ENCODE measurements at places on chromosomes 2 and 18.

- DNase-seq: no peak
Observed at GRCh38 chr18:63676526-63677323, 15.0 kb upstream of the SERPINB3 start.

DNA sequence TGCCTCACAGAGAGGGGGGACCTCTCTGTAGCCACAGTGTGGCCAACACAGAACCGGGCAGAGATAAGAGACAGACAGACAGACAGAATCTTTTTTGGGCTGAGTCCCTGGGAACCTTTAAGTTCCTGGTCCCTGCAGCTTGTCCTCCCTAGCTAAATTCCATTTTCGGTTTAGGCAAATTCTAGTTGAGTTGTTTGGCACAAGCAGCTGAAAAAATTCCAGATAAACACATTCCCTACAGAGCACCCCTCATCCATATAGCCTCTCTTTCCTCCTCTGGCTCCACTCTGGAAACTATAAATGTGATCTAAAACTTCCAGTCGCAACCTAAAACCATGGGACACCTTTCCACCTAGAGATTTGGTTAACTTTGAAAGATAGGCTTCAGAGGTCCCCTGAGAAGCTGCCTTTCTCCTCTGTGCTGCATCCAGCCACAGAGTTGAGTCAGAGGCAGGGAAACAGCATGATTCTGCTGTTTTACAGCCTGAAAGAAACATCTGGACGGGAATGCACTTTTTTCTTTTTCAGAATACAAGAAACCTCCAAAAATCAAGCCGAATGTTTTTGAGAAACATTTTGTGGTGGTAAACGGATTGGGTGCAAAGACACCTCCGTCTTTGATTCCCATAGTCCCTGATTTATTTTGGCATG lies 30.9 kb downstream of the SLC4A3 start:
- DNase-seq: no peak

GRCh38 chr2:45459860-45460259 lies 151.2 kb downstream of the SRBD1 start:
- DNase-seq: no peak

GRCh38 chr2:28593160-28593755 lies 97.4 kb downstream of the PLB1 start:
- peak; percentile 6 for DNase-seq

DNA sequence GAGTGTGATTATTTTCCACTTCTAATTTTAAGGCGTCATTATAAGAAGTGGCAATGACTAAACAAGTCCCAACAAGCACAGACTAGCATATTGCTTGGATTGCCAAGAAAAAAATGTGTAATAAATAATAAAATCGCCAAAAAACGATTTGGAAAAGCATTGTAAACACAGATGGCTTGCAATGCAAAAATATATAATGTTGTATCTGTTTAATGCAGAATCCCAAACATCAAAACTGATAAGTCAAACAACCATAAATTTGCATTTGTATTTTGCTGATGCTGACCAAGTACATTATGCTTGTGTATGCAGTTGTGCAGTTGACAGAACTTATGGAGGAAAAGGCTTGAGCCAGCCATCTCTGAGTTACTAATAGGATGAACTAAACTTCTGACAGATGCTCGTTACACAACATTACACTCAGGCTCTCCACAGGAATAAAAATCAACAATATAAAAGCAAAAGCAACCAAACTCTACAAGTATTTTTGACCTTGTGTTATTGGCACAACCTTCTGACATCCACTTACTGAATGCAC lies 68.1 kb downstream of the DNER start:
- DNase-seq: no peak

GRCh38 chr2:41475959-41476358 lies 571.9 kb upstream of the PKDCC start:
- DNase-seq: no peak

DNA sequence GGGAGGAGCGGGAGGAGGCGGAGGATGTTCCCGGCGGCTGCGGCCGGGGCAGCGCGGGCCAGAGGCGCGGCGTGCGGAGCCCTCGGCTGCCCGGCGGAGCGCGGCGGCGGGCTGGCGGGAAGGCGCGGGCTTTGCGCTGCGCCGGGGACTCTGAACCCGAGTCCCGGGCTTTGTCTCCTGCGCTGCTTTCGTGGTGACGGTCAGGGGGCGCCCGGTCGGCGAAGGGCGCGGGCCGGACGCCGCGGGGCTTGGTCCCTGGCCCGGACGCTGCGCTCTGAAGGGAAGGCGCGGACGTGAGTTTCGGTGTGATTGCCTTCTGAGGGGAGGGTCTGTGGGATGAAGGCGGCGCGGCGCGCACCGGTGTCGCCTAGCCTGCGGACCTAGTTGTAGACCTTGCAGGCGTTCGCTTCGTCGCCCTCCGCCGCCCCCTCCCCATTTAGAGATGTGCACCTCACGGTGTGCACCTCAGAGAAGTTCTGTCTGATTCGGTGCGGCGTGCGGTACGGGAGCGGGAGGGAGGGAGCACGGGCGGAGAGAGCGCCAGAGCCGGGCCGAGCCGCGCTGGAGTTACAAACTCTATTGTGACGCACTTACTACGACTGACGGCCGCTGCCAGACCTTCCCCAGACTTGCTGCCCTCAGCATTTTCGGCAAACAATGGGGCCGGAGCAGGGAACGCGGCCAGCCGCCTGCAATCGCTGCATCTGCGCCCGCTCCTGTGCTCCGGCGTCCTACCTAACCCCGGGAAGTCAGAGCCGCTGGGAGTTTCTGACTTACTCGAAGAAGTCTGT lies 2.1 kb downstream of the BCL2L11 start:
- DNase-seq: peak; percentile 61
